ENCODE measurements at places on chromosomes 13 and 19.

DNA sequence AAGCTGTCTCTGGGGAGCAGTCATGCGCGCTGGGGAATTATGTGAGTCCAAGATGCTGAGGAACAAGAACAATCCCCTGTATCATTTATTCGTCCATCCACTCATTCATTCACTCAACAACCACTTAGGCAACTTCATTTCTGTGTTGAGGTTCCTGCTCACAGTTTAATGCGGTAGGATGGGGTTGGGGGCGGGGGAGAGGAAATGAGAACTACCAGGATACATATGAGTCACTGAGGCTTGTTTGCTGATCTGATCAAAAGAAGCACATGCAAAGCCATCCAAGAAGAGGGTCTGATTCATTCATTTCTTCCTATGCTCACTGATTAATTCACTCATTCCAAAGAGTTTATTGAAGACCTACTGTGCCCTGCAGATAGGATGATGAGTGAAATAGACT, 20.9 kb downstream of the ZNF536 start:
- no peak for DNase-seq

- no peak for DNase-seq
Observed at GRCh38 chr13:51938454-51938853, 72.8 kb downstream of the ATP7B start.

DNA sequence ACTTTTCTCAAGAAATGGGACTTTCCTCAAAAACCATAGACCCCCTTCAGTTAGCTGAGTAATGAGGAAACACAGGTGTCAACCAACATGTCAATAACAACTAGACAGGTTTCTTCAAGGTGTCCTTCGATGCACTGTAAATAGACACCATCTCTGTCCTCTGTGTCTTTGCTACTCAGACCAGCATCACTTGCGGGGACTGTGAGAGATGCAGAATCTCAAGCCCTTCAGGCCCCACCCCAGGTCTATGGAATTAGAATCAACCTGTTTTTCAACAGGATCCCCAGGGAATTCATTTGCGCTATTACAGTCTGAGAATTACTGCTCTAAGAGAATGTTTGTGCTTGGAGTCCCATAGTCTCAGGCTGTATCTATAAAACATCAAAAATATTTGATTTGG, 469.9 kb downstream of the COG6 start:
- DNase-seq = no peak

- DNase-seq = no peak
Observed at GRCh38 chr19:16001481-16002312, 52.9 kb downstream of the OR10H4 start.

DNA sequence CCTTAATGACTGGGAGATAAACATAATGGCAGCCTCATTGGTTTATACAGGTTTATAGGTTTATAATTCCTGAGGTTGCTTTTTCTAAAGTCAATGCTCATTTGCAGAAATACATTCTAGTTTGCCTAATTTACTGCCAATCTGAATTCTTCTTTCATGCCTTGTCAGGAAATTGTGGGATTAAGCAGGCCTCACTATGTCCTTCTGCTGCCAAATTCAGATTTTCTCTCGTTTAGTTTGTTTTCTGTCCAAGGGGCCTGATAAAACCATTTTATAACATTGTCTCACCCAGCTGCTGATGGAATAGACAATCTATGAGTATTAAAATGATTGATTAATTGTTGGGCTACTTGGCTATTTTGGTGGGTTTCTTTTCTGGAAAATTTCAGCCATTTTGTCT, 42.4 kb upstream of the OBI1 start:
- DNase-seq = no peak

- no peak for DNase-seq
Observed at GRCh38 chr13:39682788-39683187, 27.3 kb downstream of the COG6 start.

DNA sequence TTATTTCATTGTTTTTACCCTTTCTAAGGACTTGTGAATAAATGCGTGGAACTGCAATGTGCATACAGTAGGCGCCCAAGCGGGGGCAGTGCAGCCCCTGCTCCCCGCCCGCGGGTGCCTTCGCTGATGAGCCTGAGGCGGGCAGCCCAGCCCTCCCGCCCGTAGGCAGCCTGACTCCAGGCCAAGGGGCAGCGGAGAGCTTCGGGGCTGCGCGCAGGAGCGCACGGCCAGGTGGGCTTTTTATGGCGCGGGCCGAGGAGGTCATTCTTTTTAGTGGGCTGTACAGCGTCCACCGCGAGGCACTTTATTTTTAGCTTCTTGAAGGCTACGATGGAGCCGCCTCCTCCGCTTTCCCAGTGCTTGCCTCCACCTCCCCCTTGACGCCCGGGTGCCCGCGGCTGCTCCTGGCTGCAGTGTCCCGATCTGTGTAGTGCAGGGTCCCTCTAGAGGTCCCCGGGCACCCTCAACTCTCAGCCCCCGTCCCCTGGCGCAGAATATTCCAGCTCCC, 60.5 kb downstream of the CCNE1 start:
- no peak for DNase-seq

DNA sequence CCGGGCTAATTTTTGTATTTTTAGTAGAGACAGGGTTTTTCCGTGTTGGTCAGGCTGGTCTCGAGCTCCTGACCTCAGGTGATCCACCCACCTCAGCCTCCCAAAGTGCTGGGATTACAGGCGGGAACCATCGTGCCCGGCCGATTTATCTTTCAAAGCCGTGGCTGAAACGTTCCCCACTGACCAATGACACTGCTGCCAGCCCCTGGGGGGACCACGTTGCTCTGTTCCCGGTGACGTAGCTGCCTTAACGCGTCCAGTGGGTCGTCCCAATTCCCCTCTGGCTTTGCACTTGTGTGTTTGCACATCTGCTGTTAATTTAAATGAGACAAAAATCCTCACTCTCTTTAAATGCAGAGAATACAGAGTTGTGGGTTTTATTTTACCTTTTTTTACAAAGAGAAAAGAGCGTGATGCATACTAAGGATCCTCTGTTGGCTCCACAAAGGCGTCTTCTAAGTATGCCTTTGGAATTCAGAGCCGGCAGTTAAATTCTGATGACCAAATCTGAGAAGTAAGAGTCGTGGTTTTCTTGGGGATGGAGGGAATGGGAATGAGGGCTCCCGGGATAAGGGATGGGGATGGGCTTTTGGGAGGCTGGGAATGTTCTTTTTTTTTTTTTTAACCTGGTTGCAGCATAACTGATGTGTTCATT, 18.6 kb upstream of the LMTK3 start:
- no peak for DNase-seq

DNA sequence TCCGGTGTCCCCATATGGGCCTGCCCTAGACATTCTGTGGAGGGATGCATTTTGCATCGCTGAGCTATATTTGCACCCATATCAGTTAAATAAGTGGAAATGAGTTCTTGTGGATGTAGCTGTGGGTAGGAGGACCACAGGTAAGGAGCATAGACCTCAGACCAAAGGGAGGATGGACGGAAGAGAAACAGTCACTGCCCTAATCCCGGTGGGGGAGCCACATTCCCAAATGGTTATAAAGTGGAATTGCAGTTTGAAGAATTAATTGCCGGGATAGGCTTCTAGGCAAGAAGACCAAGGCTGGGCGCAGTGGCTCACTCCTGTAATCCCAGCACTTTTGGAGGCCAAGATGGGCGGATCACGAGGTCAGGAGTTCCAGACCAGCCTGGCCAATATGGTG, 1.8 kb downstream of the SDHAF1 start:
- DNase-seq = no peak

GRCh38 chr19:34265221-34265650, 10.9 kb downstream of the GARRE1 start:
- DNase-seq = no peak

DNA sequence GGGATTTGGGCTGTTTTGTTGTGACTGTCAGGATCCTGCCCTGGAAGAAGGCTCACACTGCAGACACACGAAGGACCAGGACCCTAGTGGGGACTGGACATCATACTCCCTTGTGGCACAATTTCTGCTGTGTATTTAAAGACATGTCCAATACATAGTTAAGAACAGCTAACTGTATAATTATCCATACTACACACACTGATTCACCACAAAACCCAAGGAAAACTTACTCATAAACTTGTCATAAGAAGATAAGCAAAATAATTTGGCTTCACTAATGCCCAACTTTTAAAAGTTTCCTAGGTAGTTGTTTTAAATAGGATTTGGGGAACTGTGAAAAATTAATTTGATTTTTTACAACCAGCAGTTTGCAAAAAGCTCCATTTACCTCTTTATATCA, 46.1 kb downstream of the LATS2 start:
- no peak for DNase-seq

- no peak for DNase-seq
Observed at GRCh38 chr19:10888421-10888866, 17.1 kb downstream of the CARM1 start.

DNA sequence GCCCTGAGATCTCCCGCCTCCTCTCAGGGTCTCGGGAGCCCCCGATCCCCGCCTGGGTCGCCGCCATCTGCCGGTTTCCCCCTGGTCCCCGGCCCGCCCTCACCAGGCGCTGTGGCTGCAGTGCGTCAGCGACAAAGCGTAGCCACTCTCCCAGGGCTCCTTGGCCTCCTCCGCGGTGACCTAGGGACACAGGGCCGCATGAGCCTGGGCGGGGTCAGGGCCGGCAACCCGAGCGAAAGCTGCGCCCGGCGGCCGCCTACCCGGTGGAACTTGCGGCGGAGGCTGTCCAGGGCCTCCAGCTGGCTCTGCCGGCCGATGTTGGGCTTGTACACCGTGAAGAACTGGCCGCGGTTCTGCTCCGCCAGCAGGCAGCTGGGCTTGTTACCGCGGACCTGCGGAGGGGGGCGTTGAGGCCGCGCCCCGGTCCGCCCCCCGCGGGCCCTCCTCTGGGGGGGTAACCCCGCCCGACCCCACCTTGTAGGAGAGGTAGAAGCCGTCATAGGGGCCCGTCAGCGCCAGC, 5.3 kb downstream of the GPX4 start:
- no peak for DNase-seq

DNA sequence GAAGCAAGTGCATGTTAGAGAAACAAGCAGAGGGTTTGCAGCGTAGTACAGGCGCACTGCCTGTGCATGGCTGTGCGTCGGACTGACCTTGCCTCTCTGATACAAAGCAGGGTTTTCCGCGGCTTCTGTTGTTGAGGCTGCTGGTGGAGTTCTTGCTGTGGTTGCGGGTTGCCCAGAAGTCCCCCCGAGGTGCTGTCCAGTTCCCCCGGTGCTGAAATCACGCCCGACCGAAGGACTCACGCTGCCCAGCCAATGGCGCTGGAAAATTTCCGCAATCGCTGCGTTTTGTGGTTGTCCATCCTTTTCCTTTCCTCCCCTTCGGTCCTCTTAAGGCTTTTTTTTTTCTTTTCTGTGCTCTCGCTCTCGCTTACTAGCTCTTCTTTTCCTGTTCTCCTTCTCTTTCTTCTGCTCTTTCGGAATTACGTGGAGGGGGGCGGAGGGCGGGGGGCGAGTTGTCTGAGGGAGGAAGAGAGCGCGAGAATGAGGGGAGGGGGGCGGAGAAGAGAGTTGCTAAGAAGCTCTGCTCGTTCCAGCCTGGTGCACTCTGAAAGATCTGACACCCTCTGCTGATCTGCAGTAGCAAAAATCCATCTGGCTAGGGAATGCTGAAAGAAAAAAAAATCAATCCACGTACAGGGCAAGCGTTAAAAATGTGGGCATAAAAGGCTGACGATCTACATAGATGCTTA, at the start of gene SLITRK1:
TSS of gene SLITRK1 (minus strand) at position 558 of the 689 bp plus-strand sequence. CDS start 967 bp downstream, outside the sequence.
- DNase-seq = no peak

- DNase-seq = no peak
Observed at GRCh38 chr19:6020972-6021805, 43.2 kb upstream of the RANBP3 start.

GRCh38 chr13:68644611-68645010, 1414.5 kb upstream of the PCDH9 start:
- no peak for DNase-seq

Measured in activated CD4-positive, alpha-beta T cell treated with anti-CD3 and anti-CD28 coated beads for 1 hour (primary cell).